ENCODE measurements at places on chromosomes 5 and 9.

GRCh38 chr9:77511525-77511924 is 136.6 kb downstream of the GNA14 start:
- no peak for DNase-seq

GRCh38 chr9:94222870-94223269 is 36.2 kb upstream of the ZNF169 start:
- no peak for DNase-seq

GRCh38 chr9:35604578-35605350 is at the start of gene TESK1:
TSS of gene TESK1 (plus strand) at chr9:35605262. CDS start at chr9:35605620, 358 bp downstream.
- peak; percentile 86 for DNase-seq

- DNase-seq: no peak
Observed at GRCh38 chr5:73418244-73418691, 30.3 kb downstream of the FOXD1 start.

GRCh38 chr9:98485706-98486105 is 223.0 kb downstream of the GABBR2 start:
- DNase-seq: no peak

DNA sequence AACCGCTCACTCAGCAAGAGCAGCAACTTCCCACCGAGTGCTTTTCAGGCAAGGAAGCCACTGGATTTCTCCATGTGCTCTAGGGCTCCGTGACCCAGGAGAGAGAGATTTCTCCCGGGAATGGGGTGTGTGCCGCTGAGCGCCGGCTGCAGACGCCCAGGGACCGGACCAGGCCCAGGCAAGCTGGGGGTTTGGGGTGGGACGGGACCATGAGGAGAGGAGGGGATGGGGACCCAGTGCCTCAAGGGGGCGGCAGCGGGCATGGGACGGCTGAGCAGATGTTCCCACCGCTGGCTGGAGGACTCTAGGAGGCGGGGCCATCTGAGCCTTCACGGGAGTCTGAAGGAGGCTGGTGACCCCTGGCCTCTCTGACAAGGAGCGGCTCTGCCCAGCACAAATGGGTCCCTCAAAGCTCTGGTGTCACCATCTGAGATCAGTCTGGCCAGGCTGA is 8.5 kb downstream of the LCN9 start:
- DNase-seq: no peak

All from suprapubic skin (tissue), 4 donors.